Hippocampal formation (tissue), 2 donors: ENCODE measurements at places on chromosomes 4 and X.

DNA sequence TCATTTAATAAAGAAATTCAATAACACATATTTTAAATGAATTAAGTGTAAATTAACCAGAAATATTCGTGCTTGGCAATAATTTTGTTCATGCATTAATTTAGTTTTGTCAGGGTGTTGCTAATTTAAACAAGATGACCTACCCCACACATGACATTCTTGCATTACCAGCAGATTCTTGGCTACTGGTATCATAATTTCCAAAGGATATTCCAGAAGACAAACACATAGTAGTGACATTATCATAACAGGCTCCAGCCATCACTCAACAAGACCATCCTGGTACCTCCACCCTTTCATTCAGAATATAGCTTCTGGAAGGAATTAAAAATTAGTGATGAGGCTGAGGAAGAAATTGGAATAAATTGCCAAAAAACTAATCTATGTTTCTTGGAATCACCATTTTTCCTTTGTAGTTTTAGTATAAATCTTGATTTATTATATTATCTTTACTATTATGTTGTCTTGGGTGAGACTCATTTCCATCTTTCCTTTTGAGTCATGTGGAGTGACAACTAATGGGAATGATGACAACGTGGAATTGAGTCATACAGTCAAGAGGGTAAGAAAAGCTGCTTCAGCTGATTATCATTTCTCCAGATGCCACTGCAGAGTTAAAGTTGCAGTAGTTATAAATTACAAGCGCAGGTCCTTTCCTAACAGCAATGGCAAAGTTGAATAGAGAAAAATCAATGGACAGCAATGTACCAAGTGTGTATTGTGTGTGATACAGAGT is 30.9 kb upstream of the HHIP start:
- no peak for DNase-seq

DNA sequence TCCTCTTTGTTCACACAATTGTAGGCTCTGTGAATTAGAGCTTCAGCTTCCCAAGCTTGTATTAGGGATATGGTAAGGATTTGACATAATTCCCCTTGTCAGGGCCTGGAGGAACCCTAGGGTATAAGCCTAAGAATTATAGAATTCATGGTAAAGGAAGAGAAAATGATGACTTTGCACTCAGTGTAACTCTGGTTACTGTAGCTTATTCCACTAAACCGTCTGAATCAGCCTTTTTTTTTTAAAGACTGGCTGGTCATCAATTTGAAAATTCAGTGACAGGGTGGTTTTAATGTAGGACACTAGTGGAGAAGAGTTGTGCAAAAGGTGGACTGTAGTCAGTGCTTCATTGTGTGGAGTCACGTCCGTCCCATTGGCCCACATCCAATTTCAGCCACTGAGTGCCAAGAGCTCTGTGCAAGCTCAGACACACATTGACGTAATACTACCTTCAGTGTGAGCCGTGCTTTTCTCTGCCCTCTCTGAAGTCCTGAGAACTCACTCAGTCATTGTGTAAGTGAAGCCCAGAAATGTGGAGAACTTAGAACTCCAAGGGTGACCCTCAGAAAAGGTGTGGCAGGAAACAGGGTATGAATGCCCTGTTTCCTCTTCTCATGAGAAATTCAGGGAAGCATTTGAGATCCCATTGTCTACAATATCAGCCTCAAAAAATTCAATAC is 449.8 kb downstream of the C4orf33 start:
- DNase-seq, result no peak

- no peak for DNase-seq
Observed at GRCh38 chrX:13048280-13048679, 3.9 kb upstream of the FAM9C start.

DNA sequence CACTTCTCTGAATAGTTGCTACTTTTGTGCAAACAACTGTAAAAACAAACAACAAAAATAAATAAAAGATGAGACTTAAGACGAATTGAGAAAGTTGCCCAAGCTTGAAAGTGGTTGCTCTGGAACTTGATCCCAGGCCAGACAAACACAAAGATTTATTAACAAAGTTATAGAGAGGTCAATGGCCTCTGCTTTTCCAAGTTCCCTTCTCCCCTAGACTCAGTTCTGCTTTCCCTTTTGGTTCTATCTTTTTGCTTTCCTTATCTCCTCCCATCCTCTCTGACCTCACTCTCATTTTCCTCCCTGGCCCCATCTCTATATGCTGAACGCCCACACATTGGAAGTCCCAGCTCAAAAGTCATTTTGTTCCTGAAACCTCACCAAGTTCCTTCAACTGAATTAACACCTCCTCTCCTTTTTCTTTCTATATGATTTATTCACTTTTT is 82.7 kb downstream of the MXRA5 start:
- no peak for DNase-seq

DNA sequence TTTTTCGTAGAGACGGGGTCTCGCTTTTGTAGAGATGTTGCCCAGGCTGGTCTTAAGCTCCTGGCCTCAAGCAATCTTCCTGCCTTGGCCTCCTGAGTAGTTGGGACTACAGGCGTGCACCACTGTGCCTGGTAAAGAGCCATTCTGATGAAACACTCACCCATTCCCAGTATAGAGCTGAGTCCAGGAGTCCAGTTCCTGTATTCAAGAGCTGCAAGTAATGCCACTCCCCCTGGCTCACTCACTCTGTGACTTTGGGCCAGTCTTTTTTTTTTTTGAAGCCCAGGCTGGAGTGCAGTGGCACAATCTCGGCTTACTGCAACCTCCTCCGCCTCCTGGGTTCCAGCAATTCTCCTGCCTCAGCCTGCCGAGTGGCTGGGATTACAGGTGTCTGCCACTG is 3.5 kb downstream of the CCDC22 start:
- no peak for DNase-seq

GRCh38 chr4:82038936-82039335 is 334.9 kb downstream of the HNRNPD start:
- no peak for DNase-seq

DNA sequence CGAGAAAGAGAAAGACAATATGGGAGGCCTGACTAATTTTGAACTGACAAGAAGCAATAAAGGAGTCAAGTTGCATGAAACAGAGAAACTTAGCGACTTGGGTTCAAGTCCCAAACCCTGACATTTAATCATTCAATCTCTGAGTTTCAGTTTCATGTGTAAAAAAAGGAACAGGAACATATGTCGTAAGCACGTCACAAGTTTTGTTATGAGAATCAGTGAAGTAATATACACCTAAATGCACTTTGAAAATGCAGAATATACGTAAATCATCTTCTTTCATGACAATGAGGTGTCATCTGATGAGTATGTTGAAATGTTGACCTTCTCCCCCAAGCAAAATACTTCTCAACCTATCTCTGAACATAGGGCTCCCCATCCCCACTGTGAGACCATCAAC is 10.4 kb downstream of the ACOT9 start:
- DNase-seq, result no peak
